ENCODE measurements at places on chromosomes 11 and 22. TPM values are rescaled to one million over a fixed set of nuclear protein-coding genes. Genes with fewer than 3 reads are reported as not detected.

GRCh38 chr11:75135021-75135650, 15.8 kb upstream of the SLCO2B1 start:
- no peak for DNase-seq

DNA sequence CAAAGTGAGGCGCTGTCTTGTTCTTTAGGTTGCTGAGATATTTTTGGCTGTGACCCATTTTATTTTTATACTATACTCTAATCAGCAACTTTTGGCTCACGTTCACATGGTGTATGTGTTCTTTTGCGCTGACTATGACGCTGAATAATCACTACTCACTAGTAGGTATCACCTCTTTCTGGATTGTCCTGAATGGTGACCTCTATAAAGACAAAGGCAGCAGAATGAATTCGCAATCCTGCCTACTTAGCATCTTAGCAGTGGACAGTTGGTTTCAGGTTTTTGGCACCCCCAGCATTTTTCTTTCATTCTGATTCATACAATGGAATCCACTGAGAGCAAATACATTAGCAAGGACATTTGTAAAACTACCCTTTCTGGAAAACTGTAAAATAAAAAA, 351.3 kb downstream of the JRKL start:
- DNase-seq = no peak

DNA sequence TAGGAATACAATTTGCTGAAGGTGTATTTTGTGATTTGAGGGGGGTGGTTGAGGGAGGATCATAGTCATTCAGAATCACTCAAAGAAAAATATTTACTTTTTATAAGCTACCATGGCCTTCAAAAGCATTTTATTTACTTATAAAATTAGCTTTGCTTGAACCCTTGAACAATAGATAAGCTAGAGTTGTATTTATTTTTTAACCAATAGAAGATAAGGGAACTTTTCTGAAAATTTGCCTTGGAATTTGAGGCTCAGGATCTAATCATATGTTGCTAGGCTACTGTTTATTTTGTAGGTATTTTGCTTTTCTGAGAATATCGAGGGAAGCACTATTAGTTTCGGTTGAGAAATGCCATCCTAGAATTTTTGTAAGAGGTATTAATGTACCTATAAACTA, 82.1 kb downstream of the EMSY start:
- DNase-seq = no peak

Gene PRG3
- not detected for total RNA-seq

DNA sequence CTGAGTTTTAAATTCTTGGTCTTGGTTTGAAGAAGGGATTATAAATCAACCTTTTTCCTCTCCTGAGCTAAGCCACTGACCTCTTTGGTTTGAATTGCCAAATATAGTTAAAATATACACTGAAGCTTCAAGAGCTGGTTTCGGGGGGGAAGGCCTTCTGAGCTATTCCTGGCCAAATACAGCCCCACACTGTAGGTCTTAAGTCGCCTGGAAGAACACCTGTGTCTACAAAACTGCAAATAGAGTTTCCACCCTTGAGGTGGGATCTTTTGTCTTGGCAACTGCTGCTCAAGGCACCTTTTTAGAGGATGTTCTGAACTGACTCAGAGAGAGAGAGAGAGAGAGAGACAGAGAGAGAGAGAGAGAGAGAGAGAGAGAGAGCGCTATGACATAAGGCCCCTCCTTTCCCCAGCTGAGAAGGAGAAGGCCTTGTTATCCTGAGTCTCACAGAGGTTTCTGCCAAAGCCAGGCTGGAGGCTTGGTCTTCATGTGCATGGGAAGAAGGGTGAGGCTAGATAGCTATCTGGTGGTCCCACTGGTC, 5.5 kb downstream of the ADM start:
- no peak for DNase-seq

GRCh38 chr22:36977947-36978660, 41.1 kb downstream of the TST start:
- peak; percentile 87 for DNase-seq

DNA sequence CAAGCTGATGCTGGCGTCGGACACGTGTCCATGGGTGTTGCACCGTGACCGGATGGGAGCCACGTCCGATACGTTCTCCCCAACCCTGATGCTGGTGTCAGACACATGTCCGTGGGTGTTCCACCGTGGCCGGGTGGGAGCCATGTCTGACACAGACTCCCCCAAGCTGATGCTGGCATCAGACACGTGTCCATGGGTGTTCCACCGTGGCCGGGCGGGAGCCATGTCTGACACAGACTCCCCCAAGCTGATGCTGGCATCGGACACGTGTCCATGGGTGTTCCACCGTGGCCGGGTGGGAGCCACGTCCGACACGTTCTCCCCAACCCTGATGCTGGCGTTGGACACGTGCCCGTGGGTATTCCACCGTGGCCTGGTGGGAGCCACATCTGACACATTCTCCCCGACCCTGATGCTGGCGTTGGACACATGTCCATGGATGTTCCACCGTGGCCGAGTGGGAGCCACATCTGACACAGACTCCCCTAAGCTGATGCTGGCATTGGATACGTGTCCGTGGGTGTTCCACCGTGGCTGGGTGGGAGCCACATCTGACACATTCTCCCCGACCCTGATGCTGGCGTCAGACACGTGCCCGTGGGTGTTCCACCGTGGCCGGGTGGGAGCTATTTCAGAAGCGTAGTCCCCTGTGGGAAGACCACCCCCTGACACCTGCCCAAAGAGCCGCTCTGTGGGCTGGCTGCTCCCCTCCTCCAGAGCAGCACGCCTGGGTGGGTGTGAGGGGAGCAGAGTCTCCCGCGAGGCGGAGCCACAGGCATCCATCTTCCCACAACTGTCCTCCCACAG, 20.0 kb downstream of the SELENOO start:
- DNase-seq = no peak

DNA sequence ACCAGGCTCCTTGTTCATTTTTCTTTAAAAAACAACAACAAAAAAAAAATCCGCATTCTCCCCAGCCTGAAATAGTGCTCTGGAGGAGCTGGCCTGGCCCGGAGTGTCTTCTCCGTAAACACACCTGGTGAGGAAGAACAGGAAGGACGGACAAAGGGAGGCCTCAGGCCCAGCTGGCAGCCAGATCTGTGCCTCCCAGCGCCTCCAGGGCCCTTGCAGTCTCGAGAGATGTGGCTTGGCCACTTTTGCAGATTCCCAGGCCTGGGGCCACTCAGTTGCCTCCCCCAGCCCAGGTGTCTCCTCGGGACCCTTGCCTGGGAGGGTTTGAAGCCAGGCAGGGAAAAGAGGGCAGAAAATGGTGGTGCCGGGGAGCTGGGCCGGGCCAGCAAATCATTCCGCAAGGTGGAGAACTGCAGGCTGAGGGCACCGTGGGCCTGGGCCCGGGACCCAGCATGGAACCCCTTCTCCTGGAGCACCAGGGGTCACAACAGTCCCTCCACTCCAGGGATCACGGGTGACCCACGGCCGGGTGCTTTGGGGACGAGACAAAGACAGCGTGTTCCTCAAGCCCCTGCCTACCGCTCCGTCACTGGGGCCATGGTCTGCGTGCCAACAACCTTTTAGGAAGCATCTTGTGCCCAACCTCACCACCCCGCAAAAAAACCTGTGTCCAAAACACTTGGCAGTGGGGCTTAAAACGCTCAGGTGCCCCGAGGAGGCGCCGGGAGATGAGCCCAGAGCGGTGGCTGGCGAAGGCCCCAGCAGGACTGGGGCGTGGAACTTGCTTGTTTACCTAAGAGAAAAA, 67.1 kb upstream of the WNT7B start:
- DNase-seq = no peak

Gene C22orf31
- total RNA-seq = not detected

Gene KRTAP5-8
- total RNA-seq = not detected

Gene OTOG
- total RNA-seq = not detected

GRCh38 chr22:26709617-26710390, 52.4 kb downstream of the MIAT start:
- DNase-seq = no peak

GRCh38 chr11:112513417-112513816, 252.8 kb upstream of the PLET1 start:
- DNase-seq = no peak

Gene SCARF2
- 0.46 TPM for total RNA-seq

GRCh38 chr11:45470794-45471167, 184.6 kb upstream of the SYT13 start:
- no peak for DNase-seq

GRCh38 chr22:27204817-27205216, 547.4 kb downstream of the MIAT start:
- DNase-seq = no peak

DNA sequence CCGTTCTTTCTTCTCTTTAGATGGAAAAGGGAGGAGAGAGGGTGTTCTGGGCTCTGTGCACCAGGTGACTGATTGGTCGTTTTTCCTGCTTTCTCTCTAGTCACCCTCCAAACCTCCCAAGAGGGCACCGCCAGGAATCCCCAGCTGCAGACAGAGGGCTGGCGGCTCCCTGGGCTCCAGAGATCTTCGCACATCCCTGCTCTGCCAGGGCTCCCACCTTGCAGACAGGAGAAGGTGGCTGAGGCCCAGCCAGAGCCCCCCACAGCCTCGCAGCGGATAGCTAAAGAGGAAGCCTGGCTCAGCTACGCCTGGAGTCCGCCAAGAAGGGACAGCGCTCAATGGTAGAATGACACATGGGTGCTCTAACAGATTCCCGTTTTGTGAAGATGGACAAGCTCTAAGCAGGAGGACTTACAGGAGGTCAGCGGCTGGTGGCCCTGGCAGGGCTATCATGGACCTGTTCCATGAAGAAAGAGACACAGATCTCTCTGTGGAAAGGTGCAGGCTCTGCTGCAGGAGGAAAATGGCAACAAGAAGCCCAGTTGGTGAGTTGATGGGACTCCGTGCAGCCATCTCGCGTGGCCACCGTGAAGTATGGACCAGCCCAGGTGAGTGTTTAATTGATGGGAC, 976.9 kb downstream of the BRD1 start:
- no peak for DNase-seq

DNA sequence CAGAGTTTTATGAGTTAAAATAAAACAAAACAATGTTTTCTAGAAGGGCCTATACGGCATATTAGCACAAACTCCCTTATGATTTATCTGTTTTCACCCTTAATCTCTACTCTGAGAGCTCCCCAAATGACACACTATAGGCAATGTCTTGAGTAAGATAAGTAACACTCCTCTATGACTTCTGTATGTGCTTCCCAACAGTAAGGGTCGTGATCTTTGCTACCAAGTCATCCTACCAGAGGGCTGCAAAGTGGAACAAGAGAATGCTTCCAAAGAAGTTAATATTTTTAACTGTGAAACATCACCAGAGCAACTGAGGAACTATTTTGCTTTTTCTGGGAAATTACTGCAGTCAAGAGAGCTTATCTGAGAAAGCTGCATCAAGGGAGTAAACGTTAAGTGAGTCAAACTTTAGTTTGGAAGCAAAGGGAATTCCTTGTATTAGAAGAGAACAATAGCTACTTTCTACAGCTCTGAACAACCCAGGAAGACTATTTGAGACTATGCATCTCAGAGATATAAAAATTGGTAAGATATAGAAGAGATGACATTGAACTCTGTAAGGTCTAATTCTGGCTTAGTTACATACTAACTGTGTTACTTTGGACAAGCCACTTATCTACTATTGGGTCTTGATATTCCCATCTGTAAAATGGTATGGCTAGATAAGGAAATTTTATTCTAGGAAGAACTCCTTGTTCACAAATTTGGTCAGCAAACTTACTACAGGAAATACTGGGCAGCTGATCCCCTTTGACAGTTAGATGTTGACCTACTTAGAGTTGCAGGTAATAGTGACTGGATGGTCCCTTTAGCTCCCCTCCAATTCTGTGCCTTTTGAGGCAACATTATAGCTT, 43.7 kb upstream of the CCDC34 start:
- no peak for DNase-seq

DNA sequence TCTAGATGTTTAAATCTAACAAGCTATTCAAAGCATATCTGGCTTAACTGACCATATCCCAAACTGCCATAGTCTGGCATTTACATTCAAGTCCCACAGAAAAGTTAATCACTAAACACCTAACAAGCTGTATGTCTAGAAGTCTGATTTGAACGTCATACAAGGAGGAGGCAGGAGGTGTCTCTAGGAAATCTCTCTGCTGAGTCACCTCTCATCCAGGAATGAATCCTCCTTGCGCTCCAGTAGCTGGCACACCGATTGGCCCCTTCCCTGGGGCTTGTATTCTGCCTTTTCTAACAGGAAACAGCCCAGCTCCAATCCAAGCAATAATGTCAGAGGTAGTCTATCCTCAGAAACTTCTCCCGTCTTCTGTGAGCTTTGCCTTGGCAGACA, 31.8 kb downstream of the FEZ1 start:
- no peak for DNase-seq

DNA sequence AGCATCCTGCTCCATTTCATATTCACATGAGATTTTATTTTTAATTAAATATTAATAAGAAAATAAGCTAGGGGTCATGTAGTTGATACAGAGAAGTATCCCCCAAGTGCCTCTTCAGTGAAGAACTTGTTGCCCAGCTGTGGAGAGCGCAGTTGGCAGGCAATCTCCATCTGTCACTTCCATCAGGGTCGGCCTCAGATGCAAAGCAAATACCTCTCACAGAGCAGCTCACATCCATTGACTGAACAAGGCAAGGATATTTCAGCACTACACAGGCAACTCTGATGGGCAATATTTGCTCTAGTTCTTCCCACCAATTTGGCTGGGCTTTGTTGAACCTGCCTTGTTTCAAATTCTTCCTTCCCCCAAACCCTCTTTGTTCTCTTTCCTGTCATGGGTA, 129.4 kb downstream of the NOX4 start:
- no peak for DNase-seq

GRCh38 chr22:42699976-42700352, 20.7 kb downstream of the A4GALT start:
- no peak for DNase-seq

GRCh38 chr11:120211522-120212258, 858 bp downstream of the OAF start:
- DNase-seq = no peak

DNA sequence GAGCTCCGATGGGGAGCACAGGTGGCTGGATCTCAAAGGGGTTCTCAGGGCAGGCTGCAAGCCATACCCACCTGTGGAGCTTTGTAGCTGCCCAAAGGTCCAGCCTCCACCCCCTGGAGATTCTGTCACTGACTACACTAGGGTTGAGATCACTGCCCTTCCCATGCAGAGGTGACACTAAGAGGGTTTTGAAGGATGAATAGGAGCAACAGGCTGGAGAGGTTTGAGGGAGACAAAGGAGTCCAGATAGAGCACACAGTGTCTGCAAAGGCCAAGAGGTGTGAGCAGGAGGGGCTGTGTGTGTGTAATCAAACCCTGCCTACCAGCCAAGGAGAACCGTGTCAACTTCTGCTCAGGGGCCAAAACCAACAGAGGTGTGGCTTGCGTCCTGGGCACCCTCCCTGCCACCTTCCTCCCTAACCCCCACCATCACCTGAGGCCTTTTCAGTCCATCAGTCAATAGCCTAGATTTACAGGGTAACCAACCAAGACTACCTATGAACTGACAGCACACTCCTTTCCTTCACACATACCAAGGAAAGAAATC, 43.0 kb upstream of the WNT11 start:
- no peak for DNase-seq

- no peak for DNase-seq
Observed at GRCh38 chr11:1830322-1831223, 4.2 kb upstream of the SYT8 start.

- no peak for DNase-seq
Observed at GRCh38 chr22:48751539-48752437, 1075.9 kb downstream of the BRD1 start.

All from activated T-cell treated with anti-CD3 and anti-CD28 coated beads, Interleukin-2, amount 50 U/mL, for 4 hours (primary cell).